ENCODE measurements at places on chromosomes 3 and 15. TPM values are rescaled to one million over a fixed set of nuclear protein-coding genes. Genes with fewer than 3 reads are reported as not detected.

Gene CHRNA3
- 0.31 TPM for total RNA-seq

Gene AHSG
- total RNA-seq: 0.63 TPM

Gene CNTN6
- 13.8 TPM for total RNA-seq

Gene EPB42
- total RNA-seq: 0.31 TPM

Gene CCDC191
- total RNA-seq: 9.1 TPM

Gene ZNF148
- total RNA-seq: 92.3 TPM

Gene ZNF385D
- 23.2 TPM for total RNA-seq

Gene SGO1
- total RNA-seq: 4.1 TPM

Gene SERPINI2
- total RNA-seq: 2.2 TPM

Gene IQCH
- 2.8 TPM for total RNA-seq

Gene MEGF11
- total RNA-seq: 3.8 TPM

Gene CYP19A1
- not detected for total RNA-seq

Gene CYP1A2
- total RNA-seq: not detected

Gene PLA2G4E
- total RNA-seq: not detected

Gene POTEB
- total RNA-seq: not detected

Gene TGM4
- total RNA-seq: not detected

Gene ACAD9
- 49.1 TPM for total RNA-seq

Gene GRIP2
- 22.5 TPM for total RNA-seq

Gene LMLN
- 19.7 TPM for total RNA-seq

Gene STAC
- 14.7 TPM for total RNA-seq

Gene SST
- 16.6 TPM for total RNA-seq

Gene CAPN3
- total RNA-seq: 1.9 TPM

Gene ARHGAP11A
- total RNA-seq: 15.3 TPM

Gene CYP11A1
- not detected for total RNA-seq

Gene FBXO40
- not detected for total RNA-seq

Gene LRRC57
- total RNA-seq: 27.2 TPM

Gene PDIA3
- 34.1 TPM for total RNA-seq

Gene MAP1A
- total RNA-seq: 48.2 TPM

Gene TRPM1
- total RNA-seq: not detected

Gene SNX22
- 9.7 TPM for total RNA-seq

Gene RLBP1
- total RNA-seq: 2.2 TPM

Gene HOMER2
- 61.7 TPM for total RNA-seq

Gene GADL1
- 2.8 TPM for total RNA-seq

Gene NMB
- 2.2 TPM for total RNA-seq

Gene IGF1R
- 122 TPM for total RNA-seq
